ENCODE measurements at places on chromosomes 3 and 15.

DNA sequence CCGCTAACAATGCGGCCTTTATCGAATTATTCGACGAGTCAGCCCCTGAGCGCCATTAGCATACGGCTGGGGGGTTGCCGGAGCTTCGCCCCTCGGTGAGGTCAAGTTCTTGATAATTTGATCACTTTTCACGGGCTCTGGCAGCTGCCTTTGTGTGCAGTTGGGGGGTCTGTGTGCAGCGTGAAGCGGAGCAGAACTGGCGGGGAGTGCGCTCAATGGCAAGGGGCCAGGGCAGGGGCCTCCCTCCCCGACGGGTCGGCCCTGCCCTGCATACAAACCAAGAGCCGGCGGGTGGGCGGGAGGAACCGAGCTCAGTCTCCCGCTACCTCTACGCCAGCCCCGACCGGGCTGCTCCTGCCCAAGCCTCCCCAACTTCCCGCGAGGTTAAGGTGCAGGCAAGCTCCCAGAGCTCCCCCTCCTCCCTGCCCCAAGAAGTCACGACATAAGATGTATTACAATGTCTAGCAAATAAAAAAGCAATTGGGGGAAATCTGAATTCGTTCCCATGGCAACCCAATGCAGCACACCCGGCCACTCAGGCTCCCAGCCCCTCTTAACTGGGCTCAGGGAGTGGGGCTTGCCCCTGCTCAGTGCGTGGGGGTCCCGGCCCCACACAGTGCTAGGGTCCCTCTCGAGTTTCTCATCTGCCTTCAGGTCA lies 34.1 kb upstream of the POLG start:
- no peak for DNase-seq

DNA sequence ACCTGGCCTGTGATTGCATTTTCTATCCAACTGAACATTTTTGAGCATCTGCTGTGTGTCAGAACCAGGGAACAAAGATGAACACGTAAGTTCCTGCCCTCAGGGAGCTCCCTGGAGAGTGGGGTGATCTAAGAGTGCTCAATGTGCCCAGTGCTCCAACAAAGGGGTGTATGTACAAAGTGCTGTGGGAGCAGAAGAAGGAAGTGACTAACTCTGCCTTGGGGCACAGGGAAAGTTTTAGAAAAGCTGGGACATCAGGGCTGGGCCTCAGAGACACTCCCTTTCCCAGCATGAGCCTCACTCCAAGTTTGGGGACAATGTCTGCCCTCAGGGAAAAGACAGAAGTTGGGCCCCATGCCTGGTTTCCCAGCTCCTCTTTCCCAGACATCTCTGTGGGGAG lies 27.6 kb upstream of the BNC1 start:
- no peak for DNase-seq

DNA sequence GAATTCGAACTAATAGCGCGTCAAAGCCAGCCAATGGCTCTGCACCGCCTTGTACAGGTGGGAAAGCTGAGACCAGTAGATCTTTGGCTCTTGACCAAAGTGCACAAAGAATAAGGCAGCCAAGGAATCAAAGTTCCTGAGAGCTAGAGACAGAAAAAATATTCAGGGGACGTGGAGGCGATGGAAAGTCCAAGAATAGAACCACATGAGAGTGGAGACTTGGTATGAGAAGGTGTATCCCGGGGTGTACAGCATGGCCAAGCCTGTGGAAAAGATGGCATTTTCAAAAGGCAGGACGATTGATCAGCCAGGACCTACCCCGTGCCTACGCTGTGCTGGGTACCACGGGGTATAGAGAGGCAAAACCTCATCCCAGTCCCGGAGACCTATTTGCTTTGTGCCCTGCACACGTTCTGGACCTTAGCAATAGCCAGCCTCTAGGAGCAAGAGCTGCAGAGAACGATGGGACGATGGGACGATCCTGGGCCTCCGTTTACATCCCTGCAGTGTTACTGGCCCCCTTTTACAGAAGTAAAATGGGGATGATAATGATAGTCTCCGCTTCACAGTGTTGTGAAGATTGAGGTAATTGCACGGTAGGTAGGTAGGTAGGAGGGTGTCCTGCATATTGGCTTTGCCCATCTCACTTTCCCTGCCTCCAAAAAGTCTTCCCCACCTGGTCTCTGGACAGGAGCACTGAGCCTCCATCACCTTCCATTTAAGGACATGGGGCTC lies 583 bp upstream of the RBSN start:
- DNase-seq: no peak

GRCh38 chr3:72086042-72086742 lies 301.2 kb upstream of the PROK2 start:
- no peak for DNase-seq

- DNase-seq: no peak
Measured at GRCh38 chr3:127482216-127483004, 108.1 kb downstream of the TPRA1 start.

DNA sequence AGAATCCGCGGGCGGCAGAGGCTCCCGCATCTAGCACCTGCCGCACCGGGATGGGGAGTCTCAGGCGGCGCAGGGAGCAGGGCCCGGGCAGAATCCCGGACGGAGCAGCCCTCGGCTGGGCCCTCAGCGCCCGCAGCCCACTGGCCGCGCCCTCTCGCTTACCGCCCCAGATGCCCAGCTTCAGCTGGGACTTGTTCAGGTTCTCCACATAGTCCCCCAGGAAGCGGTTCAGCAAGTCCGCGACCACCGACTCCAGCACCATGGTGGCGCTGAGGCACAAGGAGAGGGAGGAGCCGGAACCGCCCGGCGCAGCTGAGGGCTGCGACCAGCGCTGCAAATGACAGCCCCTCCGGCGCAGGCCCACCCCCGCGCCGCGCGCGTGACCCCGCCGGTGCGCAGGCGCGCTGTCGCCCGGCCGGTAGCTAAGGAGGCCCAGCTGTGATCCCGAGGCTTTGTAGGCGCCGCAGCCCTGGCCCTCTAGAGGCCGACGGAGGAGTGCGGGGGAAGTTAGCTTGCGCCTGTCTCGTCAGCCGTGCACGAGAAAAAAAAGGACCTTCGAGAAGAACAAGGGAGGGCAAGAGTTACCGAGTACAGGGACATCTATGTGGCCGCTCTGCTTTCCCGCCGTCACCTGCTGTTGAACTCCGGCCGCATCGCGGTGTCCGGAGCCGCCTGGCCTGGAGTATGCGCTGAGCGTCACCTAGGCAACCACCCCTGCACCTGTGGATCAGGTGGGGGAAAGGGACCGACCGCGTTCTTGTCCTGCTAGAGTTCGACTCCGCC lies at the start of gene VPS13C:
Gene VPS13C, minus strand, starts transcription at position 335 of the 783 bp plus-strand sequence. Its CDS starts 73 bp downstream, at position 262.
- peak; percentile 85 for DNase-seq

DNA sequence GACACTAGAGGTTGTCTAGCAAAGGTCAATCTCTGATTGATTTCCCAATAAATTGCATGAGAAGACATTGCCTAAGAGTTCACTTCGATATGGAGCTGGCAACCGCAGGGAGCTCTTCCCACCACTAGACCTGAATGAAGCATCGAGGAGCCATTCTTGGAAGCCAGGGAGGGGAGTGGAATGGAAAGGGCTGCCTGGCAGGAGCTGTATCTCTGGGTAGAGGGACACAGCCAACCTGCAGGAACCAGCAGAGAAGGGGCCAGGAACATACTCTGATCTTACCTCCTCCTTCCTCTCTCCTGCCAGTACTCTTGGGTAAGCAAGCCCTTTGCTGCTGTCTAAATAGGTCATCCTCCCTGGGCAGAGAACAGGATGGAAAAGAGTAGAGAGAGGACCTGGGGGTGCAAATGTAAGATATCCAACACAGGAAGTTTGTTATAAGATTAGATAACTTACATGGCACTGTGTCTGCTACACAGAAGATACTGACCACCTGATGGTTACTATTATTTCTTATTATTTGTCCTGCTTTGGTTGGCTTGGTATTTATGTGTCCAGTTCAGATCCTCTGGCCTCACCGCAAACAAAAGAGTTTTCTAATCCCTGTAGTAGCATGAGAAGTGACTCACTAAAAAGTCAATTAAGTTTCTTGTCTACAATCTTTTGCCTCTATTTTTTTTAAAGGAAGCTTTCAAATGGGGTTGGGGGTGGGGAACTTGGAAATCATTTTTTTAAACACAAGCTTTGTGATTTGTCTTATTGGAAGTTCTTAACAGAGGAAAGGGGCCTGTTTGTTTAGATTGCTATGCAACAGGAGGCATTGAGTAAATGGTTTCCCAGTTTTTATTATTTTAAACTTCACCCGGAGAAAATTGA lies 156.7 kb upstream of the TSC22D2 start:
- no peak for DNase-seq

DNA sequence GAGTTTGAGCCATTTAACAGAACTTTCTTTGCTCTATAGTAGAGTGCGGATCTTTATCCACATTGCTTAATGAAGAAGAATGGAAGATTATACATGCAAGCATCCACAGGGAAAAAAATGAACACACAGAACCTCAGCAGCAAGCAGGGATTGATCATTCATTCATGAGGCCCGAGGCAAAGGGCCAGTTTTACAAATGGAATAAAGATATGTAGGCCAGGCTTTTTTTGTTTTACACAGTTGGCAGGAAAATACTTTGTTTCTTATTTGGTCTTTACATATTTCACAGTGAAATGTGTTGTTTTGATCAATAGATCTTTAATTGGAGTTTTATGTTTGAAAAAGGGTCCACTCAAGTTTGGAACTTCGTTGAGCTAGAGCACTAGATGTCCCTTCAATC lies 117.5 kb downstream of the LRTM1 start:
- DNase-seq: no peak

DNA sequence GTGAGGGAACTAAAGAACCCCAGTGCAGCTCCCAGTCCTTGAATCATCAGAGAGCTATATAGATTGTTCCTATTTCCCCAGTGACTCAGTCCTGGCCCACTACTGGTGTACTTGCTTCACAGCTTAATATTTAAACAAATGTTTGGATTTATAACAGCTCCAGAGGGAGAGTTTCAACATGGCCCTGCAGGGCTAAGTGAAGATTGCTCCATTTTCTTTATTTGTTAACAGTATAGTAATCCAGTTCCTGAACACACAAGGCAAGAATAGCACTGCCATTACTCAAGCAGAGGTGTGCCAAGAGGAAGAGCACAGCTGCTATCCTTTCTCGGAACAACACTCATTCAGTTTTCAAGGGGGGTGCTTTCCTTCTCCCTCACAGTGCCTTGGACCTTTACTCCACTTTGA lies 6.5 kb downstream of the SQOR start:
- DNase-seq: no peak

- no peak for DNase-seq
Measured at GRCh38 chr15:60235951-60236710, 161.7 kb downstream of the ANXA2 start.

GRCh38 chr3:10140996-10141546 lies 507 bp upstream of the VHL start:
- DNase-seq: no peak

GRCh38 chr3:187207062-187207461 lies 9.8 kb downstream of the RTP1 start:
- DNase-seq: no peak
